Posterior cingulate gyrus (tissue), 11 donors: ENCODE measurements at places on chromosomes 12 and 14.
A peak's percentile ranks its signal among the peaks of the same experiment; 100 is the strongest.

DNA sequence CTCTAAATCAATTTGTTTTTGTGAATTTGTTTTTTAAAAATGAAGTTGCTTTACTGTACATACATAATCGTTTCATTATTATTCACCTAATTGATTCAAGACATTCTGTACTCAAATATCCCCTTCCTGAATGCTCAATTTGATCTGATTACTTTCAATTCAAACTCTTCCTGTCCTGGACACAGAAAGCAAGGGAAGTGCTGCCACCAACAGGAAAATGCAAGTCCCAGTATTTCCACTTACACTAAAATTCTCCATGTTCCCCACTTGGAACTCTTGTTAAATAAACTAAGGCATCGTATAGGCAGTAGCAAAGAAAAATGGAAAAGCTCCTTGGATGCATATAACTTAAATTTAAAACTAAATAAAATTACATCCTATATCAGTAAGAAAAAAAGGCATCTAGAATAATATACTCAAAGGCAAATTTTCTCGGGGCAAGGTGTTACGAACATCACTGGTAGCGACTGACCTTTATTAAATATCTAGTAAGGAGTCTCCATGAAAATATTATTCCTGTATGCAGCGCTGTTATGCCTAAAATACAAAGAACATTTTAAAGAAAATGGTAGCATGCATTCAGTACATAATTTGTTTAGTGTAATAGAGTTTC, 72.0 kb upstream of the DBX2 start:
- DNase-seq: no peak

DNA sequence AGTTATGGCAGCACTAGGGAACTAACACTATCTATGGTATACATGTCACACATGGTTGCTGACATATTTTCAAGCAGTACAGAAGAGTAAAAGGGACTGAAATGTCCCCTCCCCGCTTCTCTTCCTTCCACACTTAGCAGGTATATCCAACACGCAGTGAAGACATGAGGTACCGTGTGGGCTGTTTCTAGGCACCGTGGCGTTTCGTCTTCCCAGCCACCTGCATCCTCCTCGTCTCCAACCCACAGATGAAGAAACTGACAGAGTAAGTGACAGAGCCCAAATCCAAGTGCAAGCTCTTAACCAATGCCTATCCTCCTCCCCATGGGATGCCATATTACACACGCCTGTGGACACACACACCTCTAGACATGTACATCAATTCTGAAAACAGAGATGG, 32.4 kb downstream of the SLC8B1 start:
- no peak for DNase-seq

GRCh38 chr14:104136472-104137296, 1.7 kb upstream of the KIF26A start:
- peak; percentile 23 for DNase-seq

DNA sequence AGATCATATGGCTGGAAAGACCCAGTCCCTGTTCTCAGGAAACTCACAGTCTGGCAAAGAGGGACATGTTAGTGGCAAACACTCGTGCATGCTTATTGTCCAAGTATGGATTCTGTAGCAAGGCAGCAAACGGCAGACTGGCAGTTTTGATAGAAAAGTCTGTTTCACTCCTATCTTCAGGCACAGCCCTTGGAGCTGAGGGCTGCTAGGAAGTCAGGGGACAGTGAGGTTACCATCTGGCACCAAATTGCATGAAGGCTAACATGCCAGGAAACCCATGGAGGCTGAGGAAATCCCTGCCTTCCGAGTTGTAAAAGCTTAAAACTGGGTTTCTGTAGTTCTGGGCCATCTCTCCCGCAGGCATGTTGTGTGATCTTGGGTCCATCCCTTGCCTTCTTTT, 32.9 kb downstream of the CALM1 start:
- DNase-seq: no peak

DNA sequence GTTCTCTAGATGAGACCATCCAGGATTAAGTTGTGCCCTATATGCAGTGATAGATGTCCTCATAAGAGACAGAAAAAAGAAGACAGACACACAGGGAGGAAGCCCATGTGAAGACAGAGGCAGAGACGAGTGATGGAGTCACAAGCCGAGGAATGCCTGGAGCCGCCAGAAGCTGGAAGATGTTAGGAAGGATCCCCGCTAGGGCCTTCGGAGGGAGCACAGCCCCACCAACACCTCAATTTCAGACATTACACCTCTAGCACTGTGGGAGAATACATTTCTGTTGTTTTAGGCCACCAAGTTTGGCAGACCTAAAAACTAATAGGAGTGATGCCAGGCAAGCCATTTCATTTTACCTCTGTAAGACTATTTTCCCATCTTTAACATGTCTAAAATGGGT, 458.5 kb downstream of the MED13L start:
- DNase-seq: no peak

- DNase-seq: no peak
Measured at GRCh38 chr12:70002097-70002911, 177.3 kb downstream of the MYRFL start.
